ENCODE measurements at places on chromosomes 1 and 21. TPM values are rescaled to one million over a fixed set of nuclear protein-coding genes. Genes with fewer than 3 reads are reported as not detected.
A peak's percentile ranks its signal among the peaks of the same experiment; 100 is the strongest.

LRRC53 gene
- total RNA-seq = not detected

EGLN1 gene
- 15.3 TPM for total RNA-seq

C1orf115 gene
- total RNA-seq = 11.5 TPM

ALDH4A1 gene
- 36.2 TPM for total RNA-seq

KIF17 gene
- total RNA-seq = 14.3 TPM

DNA sequence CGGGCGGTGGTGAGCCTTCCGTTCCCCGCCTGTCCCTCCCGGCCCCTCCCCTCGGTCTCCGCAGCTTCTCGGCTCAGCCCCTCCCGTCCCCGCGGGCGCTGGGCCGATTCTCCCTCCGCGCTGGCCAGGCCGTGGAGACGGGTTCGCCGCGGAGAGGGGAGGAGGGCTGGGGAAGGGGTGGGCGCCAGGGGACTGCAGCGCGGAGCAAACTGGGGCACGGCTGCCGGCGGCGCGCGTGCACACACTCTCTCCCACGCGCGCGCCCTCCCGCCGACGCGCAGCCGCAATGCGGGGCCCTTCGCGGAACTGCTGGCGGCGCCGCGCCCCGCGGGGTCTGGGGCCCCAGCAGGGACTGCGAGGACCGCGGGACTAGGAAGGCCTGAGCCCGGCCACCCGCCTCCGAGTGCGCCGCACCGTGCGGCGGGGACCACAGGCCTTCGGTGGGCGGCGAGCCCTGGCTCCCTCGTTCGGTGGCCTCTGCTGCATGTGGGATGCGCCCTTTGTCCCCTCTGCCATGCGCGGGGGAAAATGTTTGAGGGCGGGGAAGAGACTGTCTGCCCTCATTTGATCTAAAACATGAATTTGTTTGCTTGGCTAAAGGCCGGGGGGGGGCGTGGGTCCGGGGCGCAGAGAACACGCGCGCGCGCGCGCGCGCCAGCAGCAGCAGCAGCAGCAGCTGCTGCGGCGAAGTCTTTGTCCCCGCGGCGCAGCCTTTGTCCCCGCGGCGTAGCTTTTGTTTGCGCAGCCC is 90.7 kb upstream of the VAMP3 start:
- H3K4me3 ChIP-seq = peak overlapping the region; percentile 63
- H3K27ac ChIP-seq = no peak overlapping the region
- peaks cover 22% of the 10 kb centered on the region for H3K27me3 ChIP-seq
- no peaks in the 10 kb centered on the region for H3K36me3 ChIP-seq

DNA sequence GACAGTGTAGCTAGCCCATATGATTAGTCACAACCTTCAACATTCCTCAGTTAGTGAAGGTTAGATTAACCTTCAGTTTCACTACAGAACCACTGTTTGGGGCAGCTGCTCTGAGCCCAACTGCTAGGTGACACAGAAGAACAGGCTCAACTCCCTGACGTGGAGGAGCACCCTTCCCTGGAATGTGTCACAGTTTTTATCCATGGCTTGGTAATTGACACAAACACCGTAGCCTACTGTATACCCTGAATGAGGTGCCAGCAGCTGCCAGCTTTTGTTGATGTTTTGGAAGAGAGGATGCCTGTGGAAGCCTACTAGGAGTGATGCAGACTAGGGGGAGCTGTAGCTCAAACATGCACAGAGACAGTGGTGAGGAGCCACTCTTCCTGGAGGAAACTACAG is 56.6 kb upstream of the CR2 start:
- H3K36me3 ChIP-seq = no peaks in the 10 kb centered on the region
- no peak for DNase-seq
- H3K27me3 ChIP-seq = no peaks in the 10 kb centered on the region
- peaks cover 4% of the 10 kb centered on the region for H3K4me1 ChIP-seq
- no peak overlapping the region for H3K4me3 ChIP-seq

- no peaks in the 10 kb centered on the region for H3K27me3 ChIP-seq
- DNase-seq = no peak
- H3K4me1 ChIP-seq = peaks cover 7% of the 10 kb centered on the region
- no peak overlapping the region for H3K4me3 ChIP-seq
- H3K27ac ChIP-seq = no peak overlapping the region
Measured at GRCh38 chr21:15028186-15028585, 36.6 kb downstream of the NRIP1 start.

GRCh38 chr1:173507205-173507846 is 30.2 kb downstream of the PRDX6 start:
- H3K4me1 ChIP-seq = peaks cover 30% of the 10 kb centered on the region
- no peak for DNase-seq
- H3K4me3 ChIP-seq = no peak overlapping the region
- H3K27ac ChIP-seq = peak overlapping the region; percentile 73

GRCh38 chr1:164983023-164983650 is 373.4 kb downstream of the LMX1A start:
- no peak overlapping the region for H3K27ac ChIP-seq
- peak; percentile 16 for DNase-seq
- no peaks in the 10 kb centered on the region for H3K4me1 ChIP-seq

DNA sequence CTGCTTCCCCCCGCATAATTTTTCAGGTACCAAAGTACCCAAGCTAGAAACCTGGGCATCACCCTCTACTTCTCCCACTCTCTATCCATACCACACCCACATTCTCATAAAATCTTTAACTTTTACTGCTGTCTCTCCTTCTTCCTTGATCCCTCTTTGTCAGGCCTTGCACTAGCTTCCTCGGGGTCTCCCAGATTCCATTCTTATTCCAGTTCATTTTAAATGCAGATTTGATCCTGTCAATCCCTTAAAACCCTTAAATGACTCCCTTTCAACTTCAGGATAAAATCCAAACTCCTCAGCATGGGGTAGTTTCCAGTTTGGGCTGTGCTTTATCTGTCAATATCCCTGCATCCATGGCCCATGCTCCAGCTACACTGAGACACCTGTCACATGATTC is 343.5 kb downstream of the PBX1 start:
- H3K4me1 ChIP-seq = peaks cover 13% of the 10 kb centered on the region
- no peak overlapping the region for H3K27ac ChIP-seq
- no peak for DNase-seq
- 0 out of 2 replicates have a peak, but pooled peaks cover 4% of the 10 kb centered on the region for H3K36me3 ChIP-seq
- H3K4me3 ChIP-seq = no peak overlapping the region

All from WTC11 (cell line).